ENCODE measurements at places on chromosomes 2 and 18. TPM values are rescaled to one million over a fixed set of nuclear protein-coding genes. Genes with fewer than 3 reads are reported as not detected.
A peak's percentile ranks its signal among the peaks of the same experiment; 100 is the strongest.

The PLA2R1 gene
- 11.9 TPM for total RNA-seq

The SERPINB8 gene
- 1.5 TPM for total RNA-seq

The TMEM178A gene
- 26.8 TPM for total RNA-seq

The ITSN2 gene
- total RNA-seq, result 17.1 TPM

The GPC1 gene
- total RNA-seq, result 70.1 TPM

The GCG gene
- total RNA-seq, result not detected

The RPRM gene
- total RNA-seq, result 7.0 TPM

The ANKRD53 gene
- total RNA-seq, result 2.3 TPM

The VIL1 gene
- total RNA-seq, result 0.73 TPM

The KCTD18 gene
- 8.3 TPM for total RNA-seq

The SCN1A gene
- 69.5 TPM for total RNA-seq

GRCh38 chr2:142220239-142220638 lies 89.4 kb upstream of the LRP1B start:
- peak; percentile 5 for DNase-seq

- no peak for DNase-seq
These were observed 12.7 kb upstream of the ZNF513 start for GRCh38 chr2:27393225-27393624.

- no peak for DNase-seq
These were observed 408.2 kb downstream of the TSN start for GRCh38 chr2:122163617-122164016.

DNA sequence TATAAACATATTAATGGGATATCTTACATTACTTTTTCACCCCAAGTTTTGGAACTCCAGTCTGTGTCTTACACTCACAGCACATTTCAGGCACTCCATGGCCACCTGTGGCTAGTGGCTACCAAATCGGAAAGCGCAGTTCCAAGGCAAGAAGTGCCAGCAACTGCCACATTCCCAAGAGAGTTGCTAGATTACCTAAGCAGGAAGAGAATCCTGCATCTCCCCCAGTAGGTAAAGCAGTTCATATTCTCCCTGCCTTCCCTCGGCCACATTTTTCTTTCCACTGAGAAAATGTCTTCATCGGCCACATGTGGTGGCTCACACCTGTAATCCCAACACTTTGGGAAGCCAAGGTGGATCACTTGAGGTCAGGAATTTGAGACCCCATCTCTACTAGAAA lies 62.8 kb downstream of the MEX3C start:
- DNase-seq, result no peak

GRCh38 chr18:43539862-43540261 lies 262.6 kb upstream of the SYT4 start:
- no peak for DNase-seq

- DNase-seq, result no peak
These were observed 43.2 kb downstream of the SP140 start for GRCh38 chr2:230268606-230269243.

- DNase-seq, result no peak
These were observed 138.8 kb upstream of the ITGA6 start for GRCh38 chr2:172288603-172289002.

DNA sequence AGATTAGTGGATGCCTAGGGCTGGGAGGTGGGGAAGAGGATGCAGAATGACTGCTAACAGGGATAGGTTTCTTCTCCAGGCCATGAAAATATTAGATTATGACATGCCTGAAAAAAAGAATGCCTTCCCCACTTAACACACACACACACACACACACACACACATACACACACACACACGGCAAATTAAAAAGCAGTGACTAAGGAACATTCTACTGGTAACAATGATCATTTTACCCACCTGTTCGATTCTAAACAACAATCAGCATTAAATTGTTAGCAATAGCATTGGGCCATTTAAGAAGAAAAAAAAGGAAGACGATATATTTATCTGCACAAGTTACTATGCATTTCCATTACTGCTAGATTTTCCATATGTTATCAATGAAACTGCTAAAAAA lies 10.8 kb downstream of the CACNB4 start:
- no peak for DNase-seq

DNA sequence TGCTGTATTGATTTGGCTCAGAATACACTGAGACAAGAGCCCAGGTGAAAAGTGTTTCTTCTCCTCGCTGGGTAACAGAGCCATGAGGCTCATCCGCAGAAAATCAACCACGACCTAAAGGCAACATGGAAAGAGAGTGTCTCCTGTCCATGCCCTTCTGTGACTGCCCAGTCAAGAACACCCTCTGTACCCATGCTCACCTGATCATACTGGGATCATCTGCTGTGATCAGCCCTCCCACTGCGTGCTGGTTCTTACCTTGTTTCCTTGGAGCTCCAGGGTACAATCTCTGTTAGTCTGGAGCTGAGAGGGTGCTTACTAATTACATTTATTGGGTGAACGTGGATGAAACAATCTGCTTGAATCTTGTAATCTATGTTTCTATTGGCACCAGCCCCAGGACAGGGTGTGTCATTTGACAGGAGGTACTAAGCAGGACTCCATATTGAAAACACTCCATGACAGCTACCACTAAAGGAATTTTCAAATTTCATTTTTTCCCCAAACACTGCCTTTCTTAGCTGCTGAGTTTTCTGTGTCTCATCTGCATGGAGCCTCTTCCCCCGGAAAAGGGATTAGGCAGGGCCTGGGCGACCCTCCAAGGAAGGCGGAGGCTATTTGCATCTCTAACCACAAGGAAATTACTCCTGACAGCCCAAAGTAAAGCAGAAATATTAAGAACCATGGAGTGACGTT lies 39.7 kb upstream of the GRP start:
- DNase-seq, result no peak

- no peak for DNase-seq
These were observed 44.8 kb upstream of the ARHGAP25 start for GRCh38 chr2:68689553-68690537.

DNA sequence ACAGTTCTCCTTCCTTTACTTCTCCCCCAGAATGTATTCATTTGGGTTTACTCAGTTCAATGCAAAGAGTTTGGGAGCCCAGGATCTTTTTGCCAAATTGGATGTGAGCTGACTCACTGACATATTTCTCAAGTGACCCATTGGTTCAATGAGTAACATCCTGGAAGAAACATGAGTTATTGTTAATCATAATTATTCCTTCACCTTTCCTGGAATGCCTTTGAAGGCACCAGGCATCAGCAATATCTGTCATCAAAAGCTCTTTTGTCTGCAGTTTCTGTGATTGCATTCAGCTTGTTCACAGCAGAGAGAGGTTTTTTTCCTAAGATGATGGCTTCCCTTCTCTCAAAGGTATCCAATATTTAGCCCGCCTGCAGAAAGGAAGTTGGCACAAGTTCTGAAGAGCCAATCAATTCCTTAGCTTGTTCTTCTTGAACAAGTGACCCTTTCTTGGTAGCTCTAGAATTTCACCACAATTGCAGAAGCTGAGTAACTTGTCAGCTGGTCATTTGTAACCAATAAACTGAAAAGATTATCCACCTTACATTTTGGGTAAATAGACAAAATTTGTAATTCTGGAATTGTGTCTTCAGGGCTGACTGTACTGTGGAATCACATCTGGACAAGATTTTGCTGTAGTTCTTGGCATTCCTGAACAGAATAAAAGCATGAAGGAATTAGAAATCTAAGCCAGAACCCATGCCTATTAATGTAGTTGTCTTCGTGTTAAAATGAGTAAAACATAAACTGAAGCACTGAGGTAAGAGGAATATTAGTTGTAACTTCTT lies 72.2 kb upstream of the TMEM17 start:
- no peak for DNase-seq

- no peak for DNase-seq
These were observed 175.4 kb downstream of the ZNF521 start for GRCh38 chr18:25176518-25177042.

GRCh38 chr2:168097431-168097830 lies 150.0 kb downstream of the STK39 start:
- no peak for DNase-seq

Measured in cerebellum (tissue), 4 donors.